ENCODE measurements at places on chromosomes 4 and X.

GRCh38 chr4:45992728-45993127 lies 131.1 kb downstream of the GABRG1 start:
- DNase-seq: no peak

GRCh38 chr4:14262221-14262620 lies 634.7 kb upstream of the BOD1L1 start:
- DNase-seq: no peak

- no peak for DNase-seq
Observed at GRCh38 chr4:105061136-105061696, 85.5 kb upstream of the TET2 start.

- DNase-seq: no peak
Observed at GRCh38 chrX:68914479-68914946, 85.7 kb downstream of the EFNB1 start.

DNA sequence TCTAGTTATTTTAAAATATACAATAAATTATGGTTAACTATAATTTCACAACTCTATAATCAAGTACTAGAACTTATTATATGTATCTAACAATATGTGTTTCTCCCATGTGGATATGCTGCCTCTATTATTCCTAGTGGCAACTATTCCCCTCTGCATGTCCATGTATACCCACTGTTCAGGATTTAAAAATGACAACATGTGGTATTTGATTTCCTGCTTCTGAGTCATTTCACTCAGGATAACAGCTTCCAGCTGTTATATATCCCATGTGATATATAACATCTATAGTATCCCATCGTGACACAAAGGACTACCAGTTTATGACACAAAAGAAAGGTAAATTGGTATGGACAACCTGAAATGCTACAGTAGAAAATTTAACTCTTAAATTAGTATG lies 167.4 kb upstream of the TACR3 start:
- no peak for DNase-seq

- DNase-seq: no peak
Observed at GRCh38 chr4:25759101-25759500, 103.5 kb downstream of the SLC34A2 start.

- no peak for DNase-seq
Observed at GRCh38 chr4:87354168-87355102, 31.8 kb upstream of the HSD17B13 start.

GRCh38 chr4:173413036-173413435 lies 14.1 kb upstream of the SCRG1 start:
- DNase-seq: no peak

GRCh38 chrX:102610905-102611304 lies 11.6 kb downstream of the ARMCX5 start:
- DNase-seq: no peak

DNA sequence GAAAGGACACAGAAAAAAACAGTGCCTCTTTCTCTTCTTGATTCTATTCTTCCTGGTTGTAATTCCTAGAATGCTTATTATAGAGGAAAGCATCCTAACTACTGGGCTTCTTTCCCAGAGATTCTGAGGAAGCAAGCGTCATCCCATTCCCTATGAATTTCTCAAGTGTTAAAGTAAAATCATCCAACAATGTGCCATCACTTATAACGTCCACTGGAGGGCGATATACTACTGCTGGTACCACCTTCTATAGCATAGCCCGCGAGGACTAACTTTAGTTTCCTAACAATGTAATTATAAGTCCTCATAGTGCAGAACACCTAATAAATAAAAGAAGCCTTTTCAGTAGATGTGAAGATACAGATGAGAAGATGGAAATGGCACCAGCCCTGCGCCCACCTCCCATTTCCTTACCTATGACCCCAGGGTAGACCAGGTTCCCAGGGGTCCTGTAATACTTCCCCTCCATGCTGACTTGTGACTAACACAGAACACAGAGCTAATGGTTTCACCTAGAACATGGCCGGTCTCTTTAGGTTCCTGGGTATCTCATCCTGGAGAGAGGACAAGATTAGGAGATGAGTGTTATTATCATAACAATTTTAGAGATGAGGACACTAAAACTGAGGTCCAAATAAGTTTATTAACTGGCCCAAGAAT lies 4.2 kb downstream of the CENPVL3 start:
- no peak for DNase-seq

DNA sequence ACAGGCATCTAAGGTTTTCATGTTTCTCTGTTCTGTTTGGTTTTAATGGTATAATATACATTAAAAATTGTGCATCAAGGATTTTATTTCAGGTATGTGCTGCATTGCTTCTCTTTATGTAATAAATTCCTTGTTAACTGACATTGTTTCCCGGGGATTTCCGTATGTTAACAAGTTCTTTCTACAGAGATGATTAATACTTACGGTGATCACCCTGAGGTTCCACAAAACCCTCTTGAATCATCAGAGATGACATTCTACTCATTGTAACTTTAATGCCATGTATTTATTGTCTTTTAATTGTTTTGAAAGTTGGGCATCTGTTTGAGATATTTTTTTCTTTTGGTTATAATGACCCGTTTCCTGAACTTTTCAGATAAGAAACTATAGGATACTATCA lies 37.5 kb downstream of the ARHGAP10 start:
- no peak for DNase-seq

GRCh38 chr4:97185233-97185632 lies 958.0 kb downstream of the STPG2 start:
- DNase-seq: no peak

DNA sequence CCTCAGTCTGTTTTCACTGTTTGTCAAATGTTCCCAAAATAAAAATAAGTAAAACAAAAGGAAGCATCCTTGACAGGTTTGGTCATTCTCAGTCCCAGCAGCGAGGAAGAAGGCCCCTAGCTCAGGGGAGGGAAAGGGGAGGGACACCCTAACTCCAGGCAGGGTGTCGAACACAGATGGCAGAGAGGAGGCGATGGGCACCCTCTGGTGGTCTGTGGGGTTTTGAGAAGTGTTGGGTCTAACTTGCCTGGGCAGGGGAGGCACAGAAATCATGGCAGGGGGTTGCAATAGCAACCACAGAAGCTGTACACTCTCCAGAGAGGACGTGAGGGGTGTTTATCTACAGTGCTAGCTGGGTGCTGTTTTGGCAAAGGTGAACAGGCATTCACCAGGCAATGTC lies 229.8 kb upstream of the SFRP2 start:
- no peak for DNase-seq

DNA sequence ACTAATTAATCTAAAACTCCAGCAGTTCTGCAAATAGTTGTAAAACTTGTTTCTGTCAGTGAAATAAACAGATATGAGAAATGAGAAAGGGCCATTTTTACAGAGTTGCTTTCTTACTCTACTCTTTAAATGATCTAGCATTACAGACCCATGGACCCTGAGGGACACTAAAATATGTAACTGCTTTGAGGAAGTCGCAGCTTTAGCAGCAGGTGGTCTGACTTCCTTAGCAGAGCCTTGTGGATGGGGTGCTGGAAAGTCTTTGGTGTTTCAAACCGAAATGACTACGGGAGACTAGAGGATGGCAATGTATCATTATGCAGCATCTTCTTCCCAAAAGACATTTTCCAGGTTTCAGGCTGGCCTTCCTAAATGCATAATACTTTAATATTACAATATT lies 18.7 kb downstream of the SHISA3 start:
- DNase-seq: no peak

GRCh38 chr4:74037076-74037955 lies 1.2 kb downstream of the CXCL3 start:
- DNase-seq: no peak

DNA sequence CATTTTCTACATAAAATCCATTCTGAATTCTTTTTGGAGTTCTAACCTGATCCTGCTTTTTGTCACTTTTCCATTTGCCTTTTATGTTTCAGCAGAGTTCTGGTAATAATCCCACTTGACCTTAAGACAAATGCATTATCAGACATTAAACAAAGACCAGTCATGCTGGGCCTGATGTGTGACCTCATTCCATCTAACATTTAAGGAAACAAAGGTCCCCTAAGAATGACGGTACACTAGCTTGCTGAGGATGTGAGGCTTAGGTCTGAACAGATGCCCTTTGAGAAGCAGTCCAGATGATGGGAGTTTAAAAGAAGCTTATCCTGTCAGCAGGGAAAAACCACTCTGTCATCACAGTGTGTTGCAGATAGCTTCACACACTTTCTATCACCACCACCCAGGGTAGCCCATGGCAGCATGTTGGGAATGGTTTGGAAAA lies 38.1 kb upstream of the PDE5A start:
- DNase-seq: no peak

DNA sequence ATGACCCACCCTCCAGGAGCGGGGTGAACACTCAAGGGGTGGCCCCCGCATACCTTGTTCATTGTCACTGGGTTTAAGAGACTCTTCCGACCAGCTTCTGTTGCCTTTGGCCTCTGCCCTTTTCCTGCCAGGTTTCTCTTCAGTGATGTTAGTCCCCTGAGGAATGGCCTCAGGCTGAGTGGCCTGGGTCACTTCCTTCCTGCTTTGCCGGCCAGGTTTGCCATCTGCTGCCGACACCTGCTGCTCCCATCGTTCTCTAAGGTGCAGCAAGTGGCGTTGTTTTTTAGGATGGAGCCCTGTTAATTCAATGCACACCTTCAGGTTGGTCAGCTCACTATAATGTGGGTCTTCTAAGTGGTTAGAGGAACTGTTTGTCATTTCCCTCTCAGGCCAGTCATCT lies 34.2 kb downstream of the BCOR start:
- peak; percentile 40 for DNase-seq

GRCh38 chr4:105679186-105679585 lies 29.3 kb downstream of the INTS12 start:
- DNase-seq: no peak

- no peak for DNase-seq
Observed at GRCh38 chrX:18377796-18378195, 23.3 kb upstream of the SCML2 start.

- no peak for DNase-seq
Observed at GRCh38 chr4:82913305-82913704, 12.8 kb downstream of the THAP9 start.

- no peak for DNase-seq
Observed at GRCh38 chr4:75745161-75745560, 20.8 kb downstream of the USO1 start.

GRCh38 chr4:7521666-7522065 lies 86.9 kb upstream of the PSAPL1 start:
- no peak for DNase-seq

- no peak for DNase-seq
Observed at GRCh38 chr4:21415728-21416127, 532.8 kb downstream of the KCNIP4 start.

DNA sequence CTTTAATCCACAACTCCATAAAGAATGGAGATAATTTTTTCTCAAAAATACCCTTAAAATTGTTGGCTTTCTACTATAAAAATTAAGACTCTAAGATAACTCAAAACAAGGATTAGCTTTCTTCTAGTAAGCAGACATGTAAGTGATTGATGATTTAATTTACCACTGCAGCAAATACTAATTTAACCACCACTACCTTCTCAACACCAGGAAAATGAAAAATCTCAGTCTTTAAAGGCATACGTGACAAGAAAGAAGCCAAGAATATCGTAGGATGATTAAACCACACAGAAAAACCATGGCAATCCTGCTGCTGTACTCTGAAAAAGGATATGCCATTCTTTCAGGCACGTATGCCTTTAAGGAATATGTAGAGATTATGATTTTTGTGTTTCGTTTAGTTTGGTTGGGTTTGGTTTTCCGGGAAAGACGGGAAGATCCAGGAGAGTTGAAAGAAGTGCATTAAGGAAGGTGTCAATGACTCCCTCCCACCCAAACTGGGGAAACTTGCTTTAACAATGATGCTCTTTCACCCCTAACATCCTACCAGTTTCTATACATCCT lies 881 bp downstream of the LRCH2 start:
- no peak for DNase-seq

DNA sequence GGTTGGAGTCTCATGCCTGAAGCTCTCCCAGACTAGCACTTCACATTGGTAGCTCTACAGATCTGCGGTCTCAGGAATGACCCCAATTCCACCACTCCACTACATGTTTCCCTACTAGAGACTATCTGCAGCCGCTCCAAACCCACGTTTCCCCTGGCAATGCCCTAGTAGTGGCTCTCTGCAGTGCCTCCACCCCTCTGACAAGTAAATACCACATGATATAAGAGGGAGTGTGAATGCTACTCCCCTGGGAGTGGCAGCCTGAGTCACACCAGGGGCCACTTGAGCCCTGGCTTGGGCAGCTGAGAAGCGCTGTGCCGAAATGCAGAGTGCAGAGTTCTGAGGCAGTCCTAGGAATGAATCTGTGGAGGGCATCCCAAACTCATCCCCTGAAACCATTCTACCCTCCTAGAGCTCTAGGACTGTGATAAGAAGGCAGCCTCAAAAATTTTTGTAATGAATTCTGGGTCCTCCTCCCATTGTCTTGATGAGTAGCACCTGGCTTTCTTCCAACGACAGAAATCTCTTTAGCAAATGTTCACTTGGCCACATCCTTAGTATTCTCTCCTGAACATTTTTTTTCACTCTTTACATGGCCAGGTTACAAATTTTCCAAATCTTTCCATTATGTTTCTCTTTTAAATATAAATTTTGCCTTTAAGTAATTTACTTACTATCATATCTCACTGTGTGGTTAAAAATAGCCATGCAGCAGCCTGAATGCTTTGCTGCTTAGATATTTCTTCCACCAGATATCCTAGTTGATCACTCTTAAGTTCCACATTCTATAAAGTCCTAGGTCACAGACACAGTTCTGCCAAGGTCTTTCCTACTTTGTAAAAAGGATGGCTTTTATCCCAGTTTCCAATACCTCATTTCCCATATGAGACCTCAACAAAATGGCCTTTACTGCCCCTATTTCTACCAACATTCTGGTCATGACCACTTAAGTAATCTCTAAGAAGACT lies 160.2 kb upstream of the CPEB2 start:
- no peak for DNase-seq

DNA sequence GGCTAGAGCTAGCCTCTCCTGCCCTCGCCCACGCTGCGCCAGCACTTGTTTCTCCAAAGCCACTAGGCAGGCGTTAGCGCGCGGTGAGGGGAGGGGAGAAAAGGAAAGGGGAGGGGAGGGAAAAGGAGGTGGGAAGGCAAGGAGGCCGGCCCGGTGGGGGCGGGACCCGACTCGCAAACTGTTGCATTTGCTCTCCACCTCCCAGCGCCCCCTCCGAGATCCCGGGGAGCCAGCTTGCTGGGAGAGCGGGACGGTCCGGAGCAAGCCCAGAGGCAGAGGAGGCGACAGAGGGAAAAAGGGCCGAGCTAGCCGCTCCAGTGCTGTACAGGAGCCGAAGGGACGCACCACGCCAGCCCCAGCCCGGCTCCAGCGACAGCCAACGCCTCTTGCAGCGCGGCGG lies at the start of gene AR:
Gene AR (plus strand): TSS at position 204 of the 400 bp plus-strand sequence. CDS start 1,126 bp downstream, outside the sequence.
- peak; percentile 93 for DNase-seq

- no peak for DNase-seq
Observed at GRCh38 chr4:40325406-40326019, 9.6 kb upstream of the CHRNA9 start.

- no peak for DNase-seq
Observed at GRCh38 chrX:110222497-110223257, 95.2 kb downstream of the AMMECR1 start.

GRCh38 chr4:48268956-48269860 lies at the start of gene TEC:
Gene TEC, minus strand, starts transcription at chr4:48269838. Its CDS starts 41,224 bp downstream, at chr4:48228614.
- DNase-seq: peak; percentile 91

Data from lower leg skin (tissue), 4 donors.